ENCODE measurements at places on chromosomes 7 and 10. TPM values are rescaled to one million over a fixed set of nuclear protein-coding genes. Genes with fewer than 3 reads are reported as not detected.

Gene ANKRD2
- total RNA-seq = 4.7 TPM

Gene AGAP6
- 9.9 TPM for total RNA-seq

Gene TNS3
- total RNA-seq = 80.6 TPM

Gene TAS2R3
- total RNA-seq = not detected

Gene PAX4
- not detected for total RNA-seq

Gene NPFFR1
- total RNA-seq = not detected

Gene PWWP2B
- total RNA-seq = 18.2 TPM

Gene NEUROG3
- total RNA-seq = not detected

Gene AOAH
- total RNA-seq = not detected

Gene TBXAS1
- total RNA-seq = 12.6 TPM

All from A549 treated with CORT108297 at 1 μM for 4 hours (cell line).